ENCODE measurements at places on chromosomes 13 and 19.

GRCh38 chr19:32566246-32566830 lies 14.7 kb upstream of the PDCD5 start:
- DNase-seq = no peak

DNA sequence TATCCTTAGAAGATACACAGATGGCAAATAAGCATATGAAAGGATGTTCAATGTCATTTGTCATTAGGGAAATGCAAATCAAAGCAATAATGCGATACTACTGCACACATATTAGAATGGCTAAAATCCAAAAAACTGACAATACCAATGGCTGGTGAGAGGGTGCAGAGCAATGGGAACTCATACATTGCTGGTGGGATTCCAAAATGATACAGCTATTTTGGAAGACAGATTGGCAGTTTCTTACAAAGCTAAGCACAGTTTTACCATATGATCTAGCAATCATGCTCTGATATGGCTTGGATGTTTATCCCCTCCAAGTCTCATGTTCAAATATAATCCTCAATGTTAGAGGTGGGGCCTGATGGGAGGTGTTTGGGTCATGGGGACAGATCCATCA lies 122.6 kb downstream of the KCTD15 start:
- DNase-seq = no peak

DNA sequence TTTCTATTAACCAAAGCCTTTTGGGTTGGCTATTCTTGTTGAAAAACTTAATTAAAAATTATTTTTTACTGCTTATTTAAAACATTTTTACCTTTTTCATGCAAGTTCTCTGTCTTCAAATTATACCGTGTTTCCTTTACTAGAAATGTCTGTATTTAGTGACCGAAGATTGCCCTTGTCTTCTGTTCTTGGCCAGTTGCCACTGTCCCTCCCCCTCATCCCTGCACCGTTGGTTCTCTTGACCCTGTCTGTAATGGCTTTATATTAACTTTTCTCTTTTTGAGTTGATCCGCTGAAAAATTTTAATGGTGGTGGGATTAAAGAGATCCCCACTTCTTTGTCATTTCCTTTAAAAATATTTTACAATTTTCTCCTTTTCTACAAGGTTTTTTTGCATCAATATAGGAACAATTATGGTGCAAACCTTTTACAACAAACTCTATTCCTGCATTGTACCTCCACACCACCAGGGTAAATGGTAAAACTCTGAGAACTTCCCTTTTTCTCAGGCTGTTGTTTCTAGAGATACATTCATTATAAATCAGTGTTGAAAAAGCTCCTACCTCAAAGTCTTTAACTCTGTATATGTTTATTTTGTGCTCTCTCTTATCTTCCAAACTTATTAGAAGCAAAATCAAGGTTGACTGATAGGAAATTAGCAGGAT lies 12.9 kb upstream of the RNF113B start:
- DNase-seq = peak; percentile 72

GRCh38 chr13:35552172-35552844 lies 75.8 kb upstream of the MAB21L1 start:
- DNase-seq = no peak

DNA sequence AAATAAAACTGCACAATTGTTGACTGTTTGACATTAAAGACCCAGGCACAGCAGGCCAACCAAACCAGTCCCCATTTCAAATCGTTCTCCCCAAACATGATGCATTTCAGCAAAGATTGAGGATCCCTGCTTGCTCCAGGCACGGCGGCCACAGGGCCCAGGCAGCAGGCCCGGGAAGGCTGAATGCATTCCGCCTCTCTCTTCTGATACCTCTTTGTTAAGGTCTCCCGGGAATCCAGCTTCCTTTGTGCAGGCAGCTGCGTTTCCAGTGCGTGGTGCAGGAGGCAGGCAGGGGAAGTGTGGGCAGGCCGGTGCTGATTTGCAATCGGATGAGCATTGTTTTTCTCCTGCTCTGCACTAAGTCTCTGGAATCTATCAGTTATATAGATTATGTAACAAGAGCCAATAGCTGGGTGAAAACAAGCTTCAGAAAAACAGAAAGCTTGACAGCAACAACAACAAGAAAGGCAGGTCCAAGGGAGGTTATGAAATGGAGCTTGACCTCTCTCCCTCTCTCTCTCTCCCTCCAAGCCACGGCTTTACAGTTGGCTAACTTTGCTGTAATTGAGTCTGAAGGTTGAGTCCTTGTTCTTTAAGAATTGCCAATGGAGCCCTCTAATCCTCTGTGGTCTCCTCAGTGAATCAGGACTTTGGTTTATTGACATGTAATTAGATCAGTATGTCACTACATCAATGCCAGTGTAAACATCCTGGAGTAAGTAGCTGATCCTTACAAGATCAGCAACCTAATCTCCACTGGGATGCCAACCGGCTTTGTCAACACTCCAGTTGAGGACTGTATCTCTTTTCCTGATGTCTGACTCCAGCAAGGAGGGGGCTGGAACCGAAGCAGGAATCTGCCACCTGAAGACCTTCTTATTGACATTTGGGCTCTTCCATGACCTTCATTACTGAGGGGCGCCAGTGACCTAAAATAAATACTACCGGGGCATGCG lies 338.0 kb downstream of the TEX29 start:
- peak; percentile 64 for DNase-seq

GRCh38 chr13:111031531-111031961 lies 83.6 kb upstream of the ARHGEF7 start:
- no peak for DNase-seq

DNA sequence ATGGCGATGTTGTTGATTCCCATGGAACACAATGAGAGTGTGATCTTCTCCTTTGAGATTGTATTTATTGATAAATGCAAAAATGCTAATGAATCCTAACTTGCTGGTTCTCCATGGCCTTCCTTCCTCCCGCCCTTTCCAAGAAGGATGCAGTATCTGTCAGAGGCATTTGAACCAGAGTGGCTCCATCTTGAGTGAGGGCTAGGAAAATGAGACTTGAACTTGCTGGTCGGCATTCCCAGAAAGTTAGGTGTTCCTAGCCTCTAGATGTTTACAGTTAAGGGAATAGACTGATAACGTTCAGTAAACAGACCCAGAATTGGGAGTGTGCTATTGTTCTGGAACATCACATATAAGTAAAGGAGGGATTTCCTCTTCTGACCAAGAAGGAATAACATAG lies 44.2 kb upstream of the PSG2 start:
- DNase-seq = no peak

- DNase-seq = no peak
Observed at GRCh38 chr13:50209631-50210030, 194.4 kb downstream of the KCNRG start.

GRCh38 chr13:48265217-48265815 lies 32.3 kb downstream of the ITM2B start:
- no peak for DNase-seq

GRCh38 chr19:52237771-52238400 lies 31.5 kb upstream of the ZNF766 start:
- DNase-seq = peak; percentile 79

- DNase-seq = peak; percentile 88
Observed at GRCh38 chr19:48390188-48391099, 907 bp downstream of the KDELR1 start.

DNA sequence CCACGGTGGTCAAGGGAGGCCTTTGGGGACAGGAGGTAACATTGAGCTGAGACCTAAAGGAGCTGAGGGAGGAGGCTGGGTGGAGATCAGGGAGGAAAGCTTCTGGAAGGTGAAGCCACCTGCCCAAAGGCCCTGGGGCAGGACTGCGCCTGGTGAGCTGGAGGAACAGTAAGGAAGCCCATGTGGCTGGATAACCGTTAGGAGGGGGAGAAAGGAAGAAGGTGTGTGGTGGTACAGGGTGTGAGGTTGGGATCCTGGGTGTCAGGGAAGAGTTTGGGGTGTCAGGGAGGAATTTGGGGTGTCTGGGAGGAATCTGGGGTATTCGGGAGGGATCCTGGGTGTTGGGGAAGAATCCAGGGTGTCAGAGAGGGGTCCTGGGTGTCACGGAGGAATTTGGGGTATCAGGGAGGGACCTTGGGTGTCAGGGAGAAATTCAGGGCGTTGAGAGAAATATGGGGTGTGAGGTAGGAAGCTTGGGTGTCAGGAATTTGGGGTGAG lies 695 bp downstream of the TICAM1 start:
- no peak for DNase-seq

- DNase-seq = no peak
Observed at GRCh38 chr19:1551068-1552040, 16.8 kb downstream of the MEX3D start.

DNA sequence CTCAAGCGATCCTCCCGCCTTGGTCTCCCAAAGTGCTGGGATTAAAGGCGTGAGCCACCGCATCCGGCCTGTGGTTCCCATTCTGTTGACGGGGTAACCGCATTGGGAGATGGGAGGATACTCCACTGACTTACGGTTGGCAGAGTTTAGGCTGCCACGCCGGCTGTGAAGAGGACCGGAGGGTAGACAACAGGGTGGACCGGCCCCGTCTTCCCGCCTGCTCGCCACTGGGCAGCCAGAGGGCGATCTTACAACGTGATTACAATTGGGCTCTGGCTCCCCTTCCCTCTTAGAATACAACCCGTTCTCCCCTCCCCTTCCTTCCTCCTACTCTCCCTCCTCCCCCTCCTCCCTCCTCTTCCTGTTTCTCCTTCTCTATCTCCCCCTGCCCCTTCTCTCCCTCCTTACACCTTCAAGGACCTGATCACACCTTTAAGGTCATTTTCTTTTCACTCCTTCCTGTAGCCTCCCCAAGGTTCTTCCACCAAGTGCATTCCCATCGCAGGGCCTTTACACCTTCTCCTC lies 957 bp upstream of the CCDC194 start:
- DNase-seq = no peak

GRCh38 chr19:11089254-11090013 lies at the start of gene LDLR:
LDLR (plus strand) TSS chr19:11089463; CDS start chr19:11089549, 86 bp downstream.
- DNase-seq = peak; percentile 85

- DNase-seq = no peak
Observed at GRCh38 chr13:106105153-106105552, 430.3 kb downstream of the EFNB2 start.

Measured in kidney (tissue), 22 donors.